CD4-positive, alpha-beta T cell treated with Interleukin-4 for 1 hour (primary cell): ENCODE measurements at places on chromosomes 11 and 22.

DNA sequence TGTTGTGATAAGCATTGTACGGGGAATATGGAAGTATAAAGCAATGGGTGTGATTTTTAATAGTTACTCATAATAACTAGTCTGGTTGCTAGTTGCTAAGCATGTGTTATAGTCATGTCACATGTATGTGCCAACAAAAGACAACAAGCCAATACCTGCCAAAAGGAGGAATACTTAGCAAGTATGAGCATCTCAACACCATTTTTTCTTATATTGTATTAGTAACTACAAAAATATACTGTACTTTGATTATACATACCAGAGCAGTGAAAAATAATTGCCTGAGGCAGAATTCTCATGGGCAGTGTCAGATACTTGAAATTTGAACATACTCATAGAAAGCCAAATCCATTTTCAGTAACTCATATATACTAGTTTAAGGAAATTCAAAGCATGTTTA, 62.4 kb upstream of the ALKBH3 start:
- no peak for DNase-seq

DNA sequence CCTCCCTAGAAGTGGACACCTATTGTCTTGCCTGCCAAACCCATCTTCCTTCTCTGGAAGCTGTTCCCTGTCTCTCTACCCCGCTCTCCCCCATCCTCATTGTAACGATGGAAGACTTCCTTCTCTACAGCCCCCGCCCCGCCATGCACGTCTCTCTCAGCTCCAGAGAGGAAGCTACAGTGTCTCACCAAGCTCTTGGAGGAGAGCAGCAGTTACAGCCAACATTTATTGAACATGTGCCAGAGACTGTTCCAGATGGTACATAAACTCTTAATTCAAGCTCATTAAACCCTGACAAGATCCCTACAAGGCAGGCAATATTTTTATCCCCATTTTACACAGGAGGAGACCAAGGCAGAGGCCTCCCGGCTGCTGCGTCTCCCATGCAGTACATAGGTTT, 15.1 kb downstream of the MCHR1 start:
- DNase-seq: no peak

DNA sequence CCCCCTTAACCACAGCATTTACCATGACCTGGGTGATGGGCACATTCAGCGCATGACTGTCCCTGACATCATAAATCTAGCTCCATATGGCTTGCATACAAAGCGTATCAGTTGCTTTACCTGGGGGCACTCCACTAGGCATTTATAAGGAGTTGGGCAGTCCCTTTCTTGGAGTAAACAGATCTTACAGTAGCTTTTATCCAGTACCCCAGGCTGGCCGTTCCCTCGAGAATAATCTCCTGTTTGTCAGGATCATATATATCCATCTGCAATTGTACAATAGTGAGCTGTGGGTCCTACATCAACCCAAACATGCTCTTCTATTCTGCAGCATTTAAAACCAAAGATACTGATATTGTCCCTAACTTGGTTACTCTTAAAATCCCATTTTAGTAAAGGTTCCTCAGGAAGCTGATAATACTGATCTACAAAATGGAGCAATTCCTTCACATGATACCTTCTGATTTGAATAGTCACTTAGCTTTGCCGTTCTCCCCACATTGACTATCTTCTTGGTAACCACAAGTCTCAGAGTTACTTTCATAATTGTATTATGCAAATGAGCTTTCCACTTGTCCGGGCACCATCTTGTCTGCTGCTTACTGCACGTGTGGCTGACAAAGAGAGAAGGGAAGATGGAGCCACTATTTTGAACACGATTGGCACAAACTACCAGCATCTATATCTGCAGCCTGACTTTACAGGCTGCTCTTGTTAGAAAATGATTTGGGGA, 205.0 kb downstream of the CWF19L2 start:
- DNase-seq: no peak

- no peak for DNase-seq
Measured at GRCh38 chr11:76604626-76605241, 65.8 kb downstream of the LRRC32 start.

- no peak for DNase-seq
Measured at GRCh38 chr22:30453731-30454510, 17.9 kb downstream of the SEC14L3 start.

- DNase-seq: no peak
Measured at GRCh38 chr11:45904309-45904915, 2.7 kb downstream of the FREY1 start.
